ENCODE measurements at places on chromosomes 11 and 22.

DNA sequence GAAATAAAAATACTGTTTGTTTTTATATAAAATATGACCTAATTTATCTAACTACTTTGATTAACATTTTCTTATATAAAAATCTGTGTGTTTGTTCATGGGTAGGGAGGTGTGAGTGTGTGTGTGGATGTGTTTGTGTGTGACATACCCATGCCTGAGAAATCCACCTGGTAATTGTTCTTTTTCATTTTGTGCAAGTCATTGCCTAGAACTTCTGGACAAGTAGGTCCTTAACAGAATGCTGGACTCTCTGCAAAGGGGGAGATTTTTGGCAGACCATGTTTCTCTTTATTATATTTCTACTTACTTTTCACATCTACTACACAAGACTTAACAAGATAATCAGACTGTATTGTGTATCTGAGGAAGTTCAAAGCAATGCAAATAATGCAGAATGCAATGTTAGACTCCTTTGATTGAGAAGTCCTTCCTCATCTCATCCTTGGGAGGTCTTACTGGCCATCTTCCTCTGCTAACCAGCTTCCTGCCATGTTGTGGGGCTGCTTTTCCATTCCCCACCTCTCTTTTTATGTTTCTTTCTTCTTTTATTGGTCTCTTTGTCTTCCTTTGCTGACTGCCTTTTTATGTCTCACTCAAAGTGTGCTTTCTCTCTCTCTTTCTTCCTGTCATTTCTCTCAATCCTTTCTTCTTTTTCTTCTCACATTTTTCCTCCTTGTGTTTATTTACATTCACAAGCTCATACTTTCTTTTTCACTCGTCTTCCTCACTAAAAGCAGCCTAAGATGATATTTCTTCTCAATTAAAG is 1017.0 kb upstream of the CNTN5 start:
- no peak for DNase-seq

- no peak for DNase-seq
Measured at GRCh38 chr11:83158357-83158786, 1.4 kb downstream of the PCF11 start.

DNA sequence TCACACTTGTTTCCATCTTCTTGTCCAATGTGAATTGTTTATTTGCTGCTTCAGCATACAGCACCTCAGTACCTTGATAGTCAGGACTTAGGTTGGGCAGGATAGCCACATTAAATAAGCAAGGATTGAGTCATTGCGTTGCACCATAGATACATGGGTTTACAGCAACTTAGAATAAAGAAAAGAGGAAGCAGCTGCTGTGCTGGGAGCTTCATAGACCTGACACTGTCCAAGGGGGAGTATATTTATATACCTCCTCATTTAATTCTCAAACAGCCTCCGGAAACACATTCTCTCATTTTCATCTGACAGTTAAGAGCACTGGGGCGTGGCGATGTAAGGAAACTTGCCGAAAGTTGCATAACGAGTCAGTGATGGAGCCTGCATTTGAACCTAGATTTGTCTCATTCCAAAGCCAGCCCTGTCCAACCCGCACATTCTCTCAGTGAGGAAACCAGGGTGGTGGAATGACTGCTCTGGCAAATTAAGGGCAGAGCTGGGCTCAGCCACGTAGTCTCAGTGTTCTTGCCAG is 42.2 kb downstream of the UBASH3B start:
- peak; percentile 62 for DNase-seq

- DNase-seq = no peak
Measured at GRCh38 chr11:7175007-7175406, 76.7 kb upstream of the SYT9 start.

GRCh38 chr22:20384865-20385264 is 9.1 kb upstream of the ZNF74 start:
- no peak for DNase-seq
